ENCODE measurements at places on chromosomes 13 and 19. TPM values are rescaled to one million over a fixed set of nuclear protein-coding genes. Genes with fewer than 3 reads are reported as not detected.

DNA sequence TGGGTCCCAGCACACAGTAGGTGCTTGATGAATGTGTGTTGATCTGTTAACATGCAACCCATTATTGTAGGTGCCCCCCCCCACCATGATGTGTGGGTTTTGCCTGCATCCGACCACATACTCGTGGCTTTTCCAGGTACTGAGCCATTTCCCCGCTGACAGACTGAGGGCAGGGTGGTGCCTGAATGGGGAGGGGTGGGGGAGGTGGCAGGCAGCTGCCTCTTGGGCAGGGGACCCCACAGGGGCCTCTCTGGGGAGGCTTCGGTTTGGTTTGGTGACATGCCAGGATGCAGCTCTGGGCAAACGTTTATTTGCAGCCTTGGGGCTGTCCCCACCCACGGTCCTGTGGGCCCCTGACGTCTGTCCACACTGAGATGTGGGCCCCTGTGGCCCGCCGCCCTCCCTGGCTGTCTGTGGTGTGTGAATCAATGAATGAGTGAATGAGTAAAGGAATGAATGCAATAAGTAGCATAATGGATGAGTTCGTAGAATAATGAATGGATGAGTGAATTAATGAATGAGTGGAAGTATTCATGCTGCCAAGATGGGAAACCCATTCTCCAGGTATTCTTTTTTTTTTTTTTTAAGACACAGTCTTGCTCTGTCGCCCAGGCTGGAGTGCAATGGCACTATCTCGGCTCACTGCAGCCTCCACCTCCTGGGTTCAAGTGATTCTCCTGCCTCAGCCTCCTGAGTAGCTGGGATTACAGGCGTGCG lies 9.0 kb upstream of the JUND start:
- peaks cover 13% of the 10 kb centered on the region for H3K36me3 ChIP-seq
- no peak overlapping the region for H3K4me3 ChIP-seq
- H3K4me1 ChIP-seq: peaks cover 18% of the 10 kb centered on the region

- DNase-seq: no peak
- H3K27ac ChIP-seq: peak overlapping the region; percentile 69
- peaks cover 40% of the 10 kb centered on the region for H3K4me1 ChIP-seq
- H3K4me3 ChIP-seq: no peak overlapping the region
These were observed 69.8 kb downstream of the ALOX5AP start for GRCh38 chr13:30805132-30805537.

DNA sequence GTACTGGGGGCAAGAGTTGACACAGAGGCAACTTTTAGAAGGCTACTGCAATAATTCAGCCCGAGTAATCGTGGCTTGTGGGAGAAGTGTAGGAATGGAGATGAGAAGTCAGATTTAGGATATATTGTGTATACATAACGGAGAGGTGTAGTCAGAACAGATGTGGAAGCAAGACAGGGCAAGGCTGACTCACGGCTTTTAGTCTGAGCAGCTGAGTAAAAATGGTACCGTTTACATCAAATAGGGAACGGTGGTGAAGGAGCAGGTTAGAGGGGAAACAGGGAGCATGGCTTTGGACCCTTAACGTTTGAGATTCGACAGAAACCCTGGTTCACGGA lies 796 bp upstream of the LSM14A start:
- H3K4me3 ChIP-seq: peak overlapping the region; percentile 89
- H3K36me3 ChIP-seq: peaks cover 50% of the 10 kb centered on the region
- H3K4me1 ChIP-seq: peaks cover 21% of the 10 kb centered on the region

DNA sequence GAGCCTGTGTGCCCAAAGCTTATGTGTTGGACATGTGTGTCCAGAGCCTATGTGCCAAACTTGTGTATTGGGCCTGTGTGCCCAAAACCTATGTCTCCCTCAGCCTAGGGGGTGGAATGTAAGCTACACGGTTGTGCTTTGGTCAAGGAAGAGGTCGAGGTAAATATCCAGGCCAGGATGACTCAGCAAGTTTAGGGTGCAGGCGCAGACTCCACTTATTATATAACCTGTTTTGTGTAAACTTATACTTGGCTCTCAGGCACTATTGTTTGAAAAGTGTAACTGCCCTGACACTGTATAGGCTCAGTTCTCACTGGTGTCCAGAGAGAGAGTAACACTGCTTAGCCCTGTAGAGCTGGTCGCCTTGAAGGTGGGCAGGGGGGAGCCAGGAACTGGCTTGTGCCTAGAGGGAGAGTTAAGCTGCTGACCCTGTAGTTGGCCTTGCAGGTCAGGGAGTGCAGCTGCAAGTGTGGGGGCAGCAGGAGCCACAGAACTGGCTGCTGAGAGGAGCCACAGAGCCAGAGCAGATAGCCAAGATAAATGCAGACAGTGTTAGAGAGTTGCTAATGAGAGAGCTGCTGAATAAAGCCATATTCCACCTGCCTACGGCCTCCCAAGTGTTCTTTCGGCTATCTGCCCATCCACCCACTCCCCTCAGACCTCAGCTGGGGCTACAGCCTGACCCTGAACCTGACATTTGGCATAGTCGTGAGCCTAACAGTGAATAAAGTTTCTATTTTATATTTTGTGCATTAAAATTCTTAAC lies 517.2 kb upstream of the SLITRK1 start:
- H3K4me3 ChIP-seq: no peak overlapping the region
- DNase-seq: no peak
- H3K27me3 ChIP-seq: no peaks in the 10 kb centered on the region
- H3K27ac ChIP-seq: no peak overlapping the region
- no peaks in the 10 kb centered on the region for H3K4me1 ChIP-seq

- no peak overlapping the region for H3K27ac ChIP-seq
- H3K4me3 ChIP-seq: no peak overlapping the region
- no peaks in the 10 kb centered on the region for H3K4me1 ChIP-seq
- peaks cover 62% of the 10 kb centered on the region for H3K36me3 ChIP-seq
These were observed 18.6 kb downstream of the GPI start for GRCh38 chr19:34383599-34383998.

Gene CLN5
- 7.3 TPM for total RNA-seq

Gene ZNF17
- 14.7 TPM for total RNA-seq

Gene IL12RB1
- not detected for total RNA-seq

Data from Calu3 (cell line).